ENCODE measurements at places on chromosomes 13 and 19.

GRCh38 chr13:111027458-111028439 lies 87.4 kb upstream of the ARHGEF7 start:
- DNase-seq, result no peak

- peak; percentile 54 for DNase-seq
Observed at GRCh38 chr19:45901432-45901911, 941 bp downstream of the MYPOP start.

GRCh38 chr19:47073574-47073973 lies 25.1 kb upstream of the TMEM160 start:
- no peak for DNase-seq

DNA sequence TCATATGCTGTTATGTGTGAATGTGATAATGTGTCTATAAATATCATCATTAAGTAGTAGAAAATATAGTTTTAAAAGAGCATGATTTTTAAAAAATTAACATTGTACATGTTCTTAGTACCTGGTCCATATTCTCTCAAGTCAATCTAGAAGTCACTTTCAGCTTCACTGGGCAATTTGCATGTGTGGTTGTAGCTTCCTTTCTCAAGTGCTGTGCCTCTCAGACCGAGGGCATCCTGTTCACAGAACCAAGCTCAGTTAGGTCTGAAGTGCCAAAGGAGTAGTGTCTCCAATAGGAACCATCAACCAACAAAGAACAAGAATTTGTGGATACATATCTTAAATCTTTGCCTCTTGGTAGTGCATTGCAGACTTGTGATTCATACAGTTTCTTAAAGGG lies 541.8 kb upstream of the SLC10A2 start:
- DNase-seq, result no peak

DNA sequence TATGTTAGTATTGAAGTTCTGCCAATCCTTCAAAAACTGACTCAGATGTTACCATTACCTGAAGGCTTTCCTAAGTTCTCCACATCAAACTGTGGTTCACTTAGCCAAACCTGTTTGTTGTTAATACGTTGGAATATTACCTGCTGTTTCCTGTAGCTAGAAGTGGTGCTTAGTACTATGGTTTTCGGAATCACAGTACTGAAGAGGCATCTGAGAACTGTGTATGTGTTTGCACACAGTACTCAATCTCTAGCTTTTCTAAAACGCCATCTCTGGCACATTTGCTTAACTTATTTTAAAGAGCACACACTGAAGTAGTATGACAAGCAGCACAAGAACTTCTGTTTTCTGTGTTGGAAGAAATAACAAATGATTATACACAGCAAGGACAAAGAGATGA lies 248.2 kb downstream of the SHISA2 start:
- DNase-seq, result no peak
